ENCODE measurements at places on chromosomes 1 and 21.
A peak's percentile ranks its signal among the peaks of the same experiment; 100 is the strongest.

DNA sequence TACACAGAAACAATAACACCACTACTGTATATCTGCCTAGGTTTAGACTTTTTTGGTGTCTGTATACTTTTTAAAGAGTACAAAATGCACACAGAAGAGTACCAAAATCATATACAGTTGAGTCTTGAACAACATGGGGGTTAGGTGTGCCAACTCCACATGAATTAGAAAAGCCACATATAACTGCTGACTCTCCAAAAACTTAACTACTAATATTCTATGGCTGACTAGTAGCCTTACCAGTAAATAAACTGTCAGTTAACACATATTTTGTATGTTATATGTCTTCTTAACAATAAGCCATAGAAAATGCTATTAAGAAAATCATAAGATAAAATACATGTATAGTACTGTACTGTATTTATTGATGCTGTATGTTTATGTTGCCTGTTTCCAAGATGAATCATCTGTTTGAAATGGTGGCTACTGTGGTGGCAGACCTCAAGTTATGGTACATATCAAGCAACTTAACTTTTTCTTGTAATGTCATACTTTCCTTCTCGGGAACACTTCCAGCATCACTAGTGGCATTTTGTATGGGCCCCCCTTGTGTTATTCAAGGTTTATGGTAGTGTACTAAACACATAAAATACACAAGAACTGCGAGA lies 71.2 kb downstream of the LHX4 start:
- DNase-seq: no peak

DNA sequence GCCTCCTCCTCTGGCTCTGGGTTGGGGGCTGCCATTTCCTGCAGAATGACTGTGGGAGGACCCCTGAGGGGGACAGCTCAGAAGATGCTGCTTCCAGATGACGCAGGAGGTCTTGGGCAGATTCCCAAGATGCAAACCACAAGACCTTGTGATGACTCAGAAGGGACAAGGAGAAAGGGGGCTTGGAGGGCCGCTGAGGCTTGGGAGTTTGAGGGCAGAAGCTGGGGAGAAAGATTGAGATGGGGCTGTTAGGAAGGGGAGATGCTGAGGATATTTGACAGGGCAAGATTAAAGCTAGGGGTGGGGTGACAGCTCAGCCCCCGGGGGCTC lies 7.5 kb downstream of the PTPRU start:
- no peak for DNase-seq

GRCh38 chr1:236018885-236019453 lies 45.9 kb downstream of the NID1 start:
- DNase-seq: no peak

GRCh38 chr1:21866707-21867043 lies 54.6 kb downstream of the LDLRAD2 start:
- no peak for DNase-seq

DNA sequence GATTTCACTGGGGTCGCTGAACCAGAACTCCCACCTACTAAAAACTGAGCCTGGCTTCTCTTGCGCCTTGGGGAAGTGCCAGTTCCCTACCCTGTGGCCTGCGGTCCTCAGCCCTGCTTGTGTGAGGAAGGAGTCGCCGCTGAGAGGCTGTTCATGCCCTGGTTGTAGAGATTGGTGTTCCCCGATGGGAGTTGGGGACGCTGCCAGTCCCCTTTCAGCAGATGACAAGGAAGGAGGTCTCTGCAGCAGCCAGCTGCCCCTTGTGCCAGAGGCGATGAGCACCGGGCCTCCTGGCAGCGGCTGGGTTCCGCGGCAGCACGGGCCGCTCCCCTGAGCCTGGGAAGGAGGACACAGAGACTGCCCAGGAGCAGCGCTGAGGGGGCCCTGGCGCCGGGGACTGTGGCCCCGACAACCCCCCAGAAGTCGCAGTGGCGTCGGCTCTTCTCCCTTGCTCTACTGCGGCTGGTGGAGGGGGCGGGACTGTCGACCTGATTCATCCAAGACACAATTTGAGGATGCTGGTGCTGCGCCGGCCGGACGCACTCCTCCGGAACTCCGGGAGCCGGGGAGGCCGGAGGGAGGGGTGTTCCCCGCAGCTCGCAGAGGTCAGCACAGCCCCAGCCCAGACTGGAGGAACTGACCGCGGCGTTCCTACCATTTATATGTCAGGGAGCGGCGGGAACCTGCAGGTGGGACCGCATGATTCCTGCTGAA lies 12.0 kb upstream of the ADORA3 start:
- DNase-seq: peak; percentile 32

DNA sequence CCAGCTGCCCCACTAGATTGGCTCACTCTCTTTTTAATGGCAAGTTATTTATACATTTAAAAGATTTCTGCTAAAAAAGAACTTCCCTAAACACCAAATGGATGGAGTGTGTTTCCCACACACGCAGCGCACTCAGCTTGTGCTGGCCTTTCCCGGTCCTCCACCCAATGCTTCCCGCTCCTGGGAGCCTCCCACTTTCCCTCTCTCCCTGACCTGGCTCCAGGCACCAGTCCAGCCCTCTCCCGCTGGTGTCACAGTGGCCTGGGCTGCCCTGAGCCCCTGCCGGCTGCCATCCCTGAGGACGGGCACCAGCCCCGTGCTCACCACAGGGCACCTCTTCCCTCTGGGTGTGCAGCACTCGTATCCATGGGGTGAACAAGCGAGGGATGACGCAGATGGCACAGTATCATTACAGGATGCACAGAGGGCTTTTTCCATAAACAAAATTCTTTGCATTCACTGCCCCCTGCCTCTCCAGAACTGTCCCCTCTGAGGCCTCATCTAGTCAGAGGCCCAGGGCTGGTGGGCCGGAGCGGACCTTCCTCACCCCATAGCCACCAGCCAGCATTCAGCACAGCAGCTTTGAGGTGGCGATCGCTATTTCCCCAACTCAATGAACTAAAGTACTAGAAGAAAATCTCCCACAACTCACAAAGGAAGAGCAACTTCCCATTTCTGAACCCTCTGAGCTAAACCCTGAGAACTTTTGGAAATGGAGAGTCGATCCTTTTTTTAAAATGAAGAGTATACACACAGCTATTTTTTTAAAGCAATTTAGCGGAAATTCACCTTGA lies 68.5 kb downstream of the SLC37A1 start:
- DNase-seq: no peak

DNA sequence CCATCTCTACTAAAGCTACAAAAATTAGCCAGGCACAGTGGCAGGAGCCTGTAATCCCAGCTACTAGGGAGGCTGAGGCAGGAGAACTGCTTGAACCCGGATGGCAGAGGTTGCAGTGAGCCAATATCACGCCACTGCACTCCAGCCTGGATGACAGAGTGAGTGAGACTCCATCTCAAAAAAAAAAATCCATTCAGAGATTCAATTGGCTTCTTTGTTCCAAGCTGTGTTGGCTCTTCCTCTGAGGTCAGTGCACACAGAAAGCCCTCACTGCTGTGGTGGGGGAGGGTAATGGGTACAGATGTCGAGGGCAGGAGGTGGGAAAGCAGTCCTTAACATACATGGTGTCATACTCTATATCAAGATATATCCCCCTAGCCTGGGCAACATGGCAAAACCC lies 14.7 kb downstream of the TIE1 start:
- no peak for DNase-seq

GRCh38 chr1:21961799-21962198 lies 15.0 kb upstream of the CELA3B start:
- no peak for DNase-seq

- DNase-seq: no peak
Observed at GRCh38 chr1:184199438-184200085, 148.0 kb downstream of the TSEN15 start.

DNA sequence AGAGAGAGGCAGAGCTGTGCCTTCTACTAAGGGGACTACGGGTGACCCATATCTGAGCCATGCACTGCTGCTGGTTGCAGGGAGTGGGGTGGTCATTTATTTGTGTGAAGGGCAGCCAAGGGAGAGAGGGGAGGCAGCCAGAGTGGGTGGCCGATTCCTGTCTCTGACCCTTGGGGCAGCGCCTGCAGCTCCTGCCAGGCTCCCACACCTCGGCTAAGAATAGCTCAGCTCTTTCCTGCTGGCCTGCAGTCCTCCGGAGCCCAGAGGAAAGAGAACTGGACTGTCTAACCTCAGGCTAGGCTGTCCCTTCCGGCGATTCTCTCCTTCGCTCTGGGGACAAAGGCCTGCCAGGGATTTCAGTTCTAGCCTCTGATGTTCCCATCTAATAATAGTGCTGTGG lies 11.6 kb upstream of the CD34 start:
- no peak for DNase-seq

DNA sequence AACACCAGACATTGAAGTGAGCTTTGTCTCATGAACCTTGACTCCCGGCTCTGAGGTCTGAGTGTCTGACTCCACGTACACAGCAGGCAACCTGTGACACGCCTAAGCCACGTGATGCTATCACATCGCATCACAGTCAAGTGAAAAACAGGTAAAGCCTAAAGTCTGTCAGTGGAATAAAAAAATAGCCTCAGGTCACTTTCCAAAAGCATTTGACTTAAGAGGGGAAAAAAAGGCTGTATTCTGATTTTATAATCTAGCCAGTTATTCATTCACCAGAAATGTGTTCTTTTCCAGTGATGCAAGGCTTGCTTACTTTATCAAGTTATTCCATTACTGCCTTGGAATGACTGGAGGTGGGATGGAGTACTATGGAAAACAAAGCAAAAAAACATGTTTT lies 163.2 kb upstream of the HMCN1 start:
- no peak for DNase-seq

DNA sequence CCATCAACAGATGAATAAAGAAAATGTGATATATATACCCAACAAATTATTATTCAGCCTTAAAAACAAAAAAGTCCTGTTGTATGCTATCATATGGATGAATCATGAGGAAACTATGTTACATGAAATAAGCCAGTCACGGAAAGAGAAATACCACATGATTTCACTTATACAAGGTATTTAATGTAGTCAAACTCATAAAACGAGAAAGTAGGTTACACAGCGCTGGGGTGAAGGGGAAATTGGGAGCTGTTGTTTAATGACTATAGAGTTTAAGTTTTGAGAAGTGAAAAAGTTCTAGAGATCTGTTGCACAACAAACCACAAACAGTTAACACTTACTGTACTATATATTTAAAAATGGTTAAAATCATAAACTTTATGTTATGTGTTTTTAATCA lies 58.5 kb downstream of the SLC25A24 start:
- DNase-seq: no peak

DNA sequence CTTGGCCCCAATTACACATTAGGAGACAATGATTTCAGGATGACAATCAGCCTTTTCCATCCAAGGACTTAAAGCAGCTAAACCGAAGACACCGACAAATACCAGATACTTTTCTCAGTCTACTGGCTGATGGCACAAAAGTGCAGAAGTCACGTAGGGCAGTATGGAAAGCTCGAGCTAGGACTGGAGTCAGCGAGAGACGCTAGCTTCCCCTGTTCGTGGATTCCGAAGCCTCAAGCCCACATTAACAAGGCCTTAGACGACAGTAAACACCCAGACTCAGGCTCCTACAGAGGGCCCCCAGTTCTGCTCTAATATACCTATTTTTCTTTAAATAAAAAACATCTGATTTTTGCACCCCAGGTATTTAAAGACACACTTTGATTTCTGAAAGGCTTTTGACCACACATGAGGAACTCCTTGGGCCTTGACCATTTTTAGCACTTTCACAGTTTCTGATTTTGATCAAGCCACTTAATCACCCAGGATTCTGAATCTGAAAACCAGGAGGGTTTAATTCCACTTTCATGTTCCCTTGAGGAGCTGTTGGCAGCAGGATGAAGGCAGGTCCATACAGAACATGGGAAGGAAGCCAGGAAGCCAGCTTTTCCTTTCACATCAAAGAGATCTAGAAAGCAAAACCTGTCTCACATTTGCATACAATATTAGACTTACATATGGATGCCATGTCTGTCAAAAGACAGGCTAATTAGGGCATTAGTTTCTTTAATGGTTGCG lies 204.1 kb downstream of the GABPA start:
- peak; percentile 26 for DNase-seq

- DNase-seq: peak; percentile 77
Observed at GRCh38 chr1:119631433-119632102, 16.5 kb downstream of the ZNF697 start.

GRCh38 chr21:31235671-31236450 lies 108.2 kb downstream of the TIAM1 start:
- no peak for DNase-seq

DNA sequence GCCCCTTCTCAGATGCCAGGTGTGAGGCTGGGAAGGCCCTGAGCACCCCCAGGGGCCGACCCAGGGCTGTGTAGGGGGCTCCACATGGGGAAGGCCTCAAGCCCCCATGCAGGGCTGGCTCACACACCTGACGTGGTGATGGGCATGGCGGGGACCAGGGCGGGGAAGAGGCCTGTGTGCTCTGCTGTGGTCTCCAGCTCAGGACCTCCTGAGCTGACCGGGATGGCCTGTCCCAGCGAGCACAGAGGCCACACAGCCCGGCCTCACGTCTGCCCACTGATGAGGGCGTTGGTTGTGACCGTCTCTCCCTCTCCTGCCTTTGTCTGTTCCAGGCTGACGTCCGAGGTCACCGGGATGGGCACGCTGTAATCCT lies 40.2 kb upstream of the COL6A1 start:
- DNase-seq: no peak

- no peak for DNase-seq
Observed at GRCh38 chr1:208475449-208475848, 231.3 kb upstream of the PLXNA2 start.

DNA sequence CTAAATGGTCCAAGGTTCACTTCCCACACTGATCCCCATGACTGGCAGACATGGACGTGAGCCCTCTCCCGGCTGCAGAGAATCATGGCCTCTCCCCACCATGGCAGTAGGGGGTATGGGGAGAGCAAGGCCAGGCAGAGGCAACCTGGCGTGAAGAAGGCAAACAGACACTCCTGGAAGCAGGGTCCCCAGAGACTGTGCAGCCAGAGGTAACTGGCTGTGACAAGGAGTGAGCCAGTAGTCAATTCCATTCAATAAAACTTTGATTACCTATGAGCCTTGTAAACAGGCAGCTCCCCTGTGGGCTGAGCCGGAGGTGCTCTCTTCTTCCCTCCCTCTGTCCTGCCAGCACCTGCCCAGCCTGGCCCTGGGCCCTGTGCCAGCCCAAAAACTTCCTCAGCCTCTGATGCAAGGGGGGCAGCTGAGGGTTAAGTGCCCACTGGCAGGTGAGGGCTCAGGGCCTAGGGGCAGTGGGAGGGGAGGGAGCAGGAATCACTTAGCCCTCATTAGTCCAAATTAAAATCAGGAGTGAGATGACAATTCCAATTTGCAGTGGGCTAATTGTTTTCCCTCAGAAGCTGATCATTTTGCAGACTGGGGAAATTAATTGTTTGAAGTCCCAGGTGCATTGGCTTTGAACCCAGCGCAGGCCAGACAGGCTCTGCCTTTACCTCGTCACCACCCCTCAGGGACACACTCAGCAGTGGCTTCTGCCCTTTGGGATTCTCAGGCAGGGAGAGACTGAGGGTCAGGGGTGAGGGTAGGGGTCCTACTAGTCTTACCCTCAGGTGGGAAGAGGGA lies 35.6 kb downstream of the LRRN2 start:
- no peak for DNase-seq
